NCI-H1694 treated with DMSO at 0.1 percent for 48 hours (cell line): ENCODE measurements at places on chromosomes 16 and 17.

DNA sequence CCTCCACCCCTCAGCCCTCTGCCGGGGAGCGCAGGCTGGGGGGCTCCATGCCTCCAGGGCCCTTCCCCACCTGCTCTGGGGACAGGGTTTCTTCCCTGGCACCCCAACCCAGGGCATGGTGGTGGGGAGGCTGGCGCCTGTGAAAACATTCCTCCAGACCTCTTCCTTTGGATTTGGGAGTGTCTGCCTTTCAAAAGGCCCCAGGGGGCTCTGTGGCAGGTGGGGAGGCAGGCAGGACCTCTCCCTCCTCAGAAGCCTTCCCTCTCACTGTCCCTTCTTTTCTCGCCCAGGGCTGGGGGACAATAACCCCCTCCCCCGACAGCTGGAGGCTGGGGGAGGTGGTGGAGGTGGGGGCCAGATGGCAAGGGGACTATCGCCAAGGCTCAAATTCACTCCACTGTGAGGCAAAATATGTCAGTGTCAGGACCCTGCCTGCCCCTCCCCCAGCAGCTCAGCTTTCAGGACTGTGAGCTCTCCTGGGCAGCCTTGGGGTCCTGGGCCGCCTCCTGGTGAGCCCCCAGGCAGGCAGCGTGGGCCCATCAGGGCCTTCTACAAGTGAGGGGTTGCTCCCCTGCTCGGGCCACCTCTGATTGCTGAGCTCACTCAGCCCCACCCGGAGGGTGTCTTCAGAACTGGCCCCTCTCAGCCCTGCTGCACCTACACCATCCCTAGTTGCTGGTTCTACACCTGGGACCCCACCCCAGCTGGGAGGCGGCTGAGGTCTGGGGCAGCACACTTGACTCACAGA lies 1.8 kb downstream of the CDH15 start:
- no peak for DNase-seq

DNA sequence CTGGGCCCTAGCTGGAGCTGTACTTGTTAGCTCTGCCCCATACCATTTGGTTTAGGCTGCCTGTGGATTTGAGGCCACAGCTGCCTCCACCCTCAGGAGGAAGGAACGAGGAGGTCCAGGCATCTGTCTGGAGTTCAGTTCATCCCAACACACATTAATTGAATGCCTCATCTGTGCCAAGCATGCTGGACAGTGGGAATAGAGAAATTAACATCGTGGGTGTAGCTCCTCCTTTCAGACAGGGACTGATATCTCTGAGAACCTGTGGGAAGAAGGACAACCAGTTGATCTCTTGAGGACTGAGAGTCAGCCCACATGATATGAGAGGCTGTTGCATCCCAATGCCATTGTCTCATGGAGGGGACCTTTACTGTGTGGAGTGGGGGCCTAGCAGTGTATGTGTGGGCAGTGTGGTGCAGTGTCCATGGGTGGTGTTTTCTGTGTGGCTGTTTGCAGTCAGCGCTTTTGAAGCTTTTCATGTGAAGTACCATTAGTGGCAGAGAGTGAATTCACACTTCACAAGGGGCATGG lies 29.4 kb upstream of the DDX52 start:
- no peak for DNase-seq

DNA sequence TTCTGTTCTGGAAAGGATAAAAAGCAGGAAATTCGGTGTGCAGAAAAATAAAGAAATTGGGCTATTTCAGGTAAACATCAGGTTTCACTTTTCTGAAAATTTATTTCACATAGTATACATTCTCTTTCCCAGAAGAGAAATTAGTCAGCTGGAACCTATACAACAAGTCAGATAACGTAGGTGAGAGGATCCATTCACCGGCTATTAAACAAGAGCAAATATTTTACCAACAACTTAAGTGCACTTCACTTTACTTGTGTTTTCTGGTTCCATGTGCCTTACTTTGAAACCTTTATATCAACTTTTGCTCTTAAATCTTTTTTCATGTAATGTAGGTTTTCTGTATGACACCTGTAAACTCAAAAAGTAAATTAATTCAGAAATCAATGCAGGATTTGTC lies 839.7 kb downstream of the CDH11 start:
- DNase-seq: no peak

DNA sequence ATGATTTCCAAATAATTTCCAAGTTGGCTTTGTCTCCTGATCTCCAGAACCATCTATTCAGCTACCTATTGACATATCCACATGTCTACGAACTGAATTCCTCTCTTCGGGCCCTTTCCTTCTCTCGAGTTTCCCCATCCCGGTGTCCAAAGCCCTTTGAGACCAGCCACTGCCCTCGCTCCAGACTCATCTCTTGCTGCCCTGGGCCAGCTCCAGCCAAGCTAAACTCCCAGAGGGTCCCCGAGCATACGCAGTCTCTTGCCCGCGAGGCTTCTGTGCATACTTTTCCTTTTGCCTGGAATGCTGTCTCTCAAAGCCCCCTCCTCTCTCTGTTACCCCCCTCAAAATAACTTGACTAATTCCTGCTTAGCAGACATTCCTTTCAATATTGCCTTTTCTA lies 27.2 kb upstream of the TBX2 start:
- DNase-seq: no peak

GRCh38 chr17:82611140-82612058 lies 36.8 kb downstream of the WDR45B start:
- no peak for DNase-seq

DNA sequence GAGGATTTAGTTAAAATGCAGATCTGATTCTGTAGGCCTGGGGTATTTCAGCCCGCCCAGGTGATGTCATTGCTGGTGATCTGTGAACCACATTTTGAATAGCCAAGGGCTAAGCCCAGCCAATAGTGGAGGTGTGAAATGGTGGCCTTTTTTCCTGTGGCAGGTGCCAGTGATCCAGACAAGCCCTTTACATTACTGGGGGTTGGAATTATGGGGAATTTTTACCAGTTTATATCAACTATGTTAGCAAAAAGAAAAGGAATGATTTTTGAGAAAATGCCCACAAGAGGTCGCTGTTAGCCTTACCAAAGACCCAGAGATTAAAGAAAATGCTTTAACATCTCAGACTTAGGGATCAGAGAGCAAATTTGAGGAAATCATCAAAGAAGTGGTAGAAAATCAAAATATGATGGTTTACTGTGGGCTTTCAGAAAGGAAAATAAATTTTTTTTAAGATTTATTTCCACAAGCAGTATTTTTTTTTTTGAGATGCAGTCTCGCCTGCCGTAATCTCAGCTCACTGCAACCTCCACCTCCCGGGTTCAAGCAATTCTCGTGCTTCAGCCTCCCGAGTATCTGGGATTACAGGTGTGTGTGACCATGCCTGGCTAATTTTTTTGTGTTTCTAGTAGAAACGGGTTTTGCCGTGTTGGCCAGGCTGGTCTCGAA lies 3.9 kb downstream of the VPS35L start:
- DNase-seq: peak; percentile 54

GRCh38 chr16:74716355-74716754 lies 15.7 kb upstream of the MLKL start:
- no peak for DNase-seq

- peak; percentile 88 for DNase-seq
Measured at GRCh38 chr17:18070861-18071340, 16.8 kb upstream of the DRG2 start.
